Cortex of kidney (tissue), 1 donor: ENCODE measurements at places on chromosomes 11 and 22.

DNA sequence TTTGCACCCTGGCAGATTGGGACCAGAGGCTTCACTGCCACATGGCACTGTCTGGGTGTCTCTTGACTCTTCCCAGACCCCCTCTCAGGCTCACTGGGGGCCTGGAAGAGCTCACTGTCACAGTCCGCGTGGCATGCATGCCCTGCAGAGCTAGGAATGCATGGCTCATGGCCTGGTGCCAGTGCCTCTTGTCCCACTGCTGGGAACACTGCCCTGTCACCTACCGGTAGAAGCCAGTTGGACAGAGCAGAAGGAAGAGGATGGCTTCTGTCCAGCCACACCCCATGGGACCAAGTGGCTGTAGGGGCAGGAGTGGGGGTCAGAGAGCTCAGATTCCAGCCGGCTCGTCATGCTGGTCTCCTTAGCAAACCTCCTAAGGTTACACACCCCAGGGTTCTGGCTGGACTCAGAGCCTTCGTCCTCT lies 29.7 kb downstream of the MB start:
- DNase-seq: no peak

DNA sequence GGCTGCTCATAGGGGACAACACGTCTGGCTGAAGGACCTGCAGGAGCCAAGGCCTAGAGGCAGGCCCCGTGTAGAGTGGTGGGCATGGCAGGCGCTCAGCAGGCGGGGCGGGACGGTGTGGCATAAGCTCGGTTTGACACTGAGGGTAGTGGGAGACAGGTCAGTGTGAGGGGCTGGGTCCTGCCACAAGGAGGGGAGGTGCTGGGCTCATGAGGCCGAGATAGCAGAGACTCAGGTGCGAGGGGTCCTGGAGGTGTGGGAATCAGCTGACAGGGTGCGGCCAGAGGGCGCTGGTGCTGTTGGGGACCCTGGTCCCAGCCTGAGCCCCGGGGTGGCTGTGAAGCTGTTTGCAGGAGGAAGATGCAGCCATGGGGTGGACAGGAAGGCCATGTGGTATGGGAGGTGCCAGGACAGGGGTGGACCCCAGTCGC lies 6.7 kb downstream of the SLC22A12 start:
- DNase-seq: no peak

DNA sequence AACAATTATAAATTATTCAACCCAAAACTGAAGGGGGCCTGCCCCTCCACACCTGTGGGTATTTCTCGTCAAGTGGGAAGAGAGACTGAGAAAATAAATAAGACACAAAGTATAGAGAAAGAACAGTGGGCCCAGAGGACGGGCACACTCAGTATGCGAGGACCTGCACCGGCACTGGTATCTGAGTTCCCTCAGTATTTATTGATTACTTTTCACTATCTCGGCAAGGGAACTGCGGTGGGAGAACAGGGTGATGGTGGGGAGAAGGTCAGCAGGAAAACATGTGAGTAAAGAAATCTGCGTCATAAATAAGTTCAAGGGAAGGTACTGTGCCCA lies 3.2 kb downstream of the C11orf54 start:
- no peak for DNase-seq

DNA sequence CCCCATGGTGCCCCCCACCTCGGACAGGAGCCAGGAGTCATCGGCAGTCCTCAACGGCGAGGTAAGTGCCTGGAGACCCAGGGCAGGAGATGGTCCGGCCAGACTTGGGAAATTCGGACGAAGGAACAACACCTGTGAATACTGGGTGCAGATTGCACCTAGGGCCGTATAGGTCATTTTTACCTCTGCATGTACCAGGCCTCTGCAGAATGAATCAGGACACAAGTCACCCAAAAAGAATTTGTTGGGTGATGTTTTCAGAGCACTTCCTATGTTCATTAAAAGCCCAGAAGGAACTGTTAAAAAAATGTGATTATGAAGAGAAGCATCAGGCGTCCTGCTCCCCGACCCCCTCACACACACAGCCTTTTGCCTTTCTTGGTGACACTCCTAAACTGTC lies 93.9 kb downstream of the C11orf91 start:
- no peak for DNase-seq

DNA sequence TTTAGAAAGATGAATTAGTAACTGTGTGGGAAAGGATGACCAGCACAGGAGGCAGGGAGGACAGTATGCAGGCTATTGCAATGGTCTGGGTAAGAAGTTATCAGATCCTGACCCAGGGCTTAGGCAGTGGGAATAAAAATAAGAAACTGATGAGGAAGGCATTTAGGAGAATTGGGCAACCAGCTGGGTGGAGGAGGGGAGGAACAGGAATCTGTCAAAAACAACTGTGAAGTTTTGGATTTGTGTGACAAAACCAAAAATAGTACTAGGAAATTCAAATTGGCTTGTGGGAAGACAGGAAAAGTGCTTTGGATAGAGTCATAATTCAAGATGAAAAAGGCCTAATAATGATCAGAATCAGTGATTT lies 27.9 kb downstream of the MMP13 start:
- no peak for DNase-seq
